ENCODE measurements at places on chromosomes 7 and 10. TPM values are rescaled to one million over a fixed set of nuclear protein-coding genes. Genes with fewer than 3 reads are reported as not detected.

Gene OR2A42
- not detected for total RNA-seq

Gene MOGAT3
- total RNA-seq, result not detected

Gene AFAP1L2
- total RNA-seq, result 1.0 TPM

Gene GIMAP8
- 18.6 TPM for total RNA-seq

Gene CCSER2
- total RNA-seq, result 109 TPM

Gene UNCX
- total RNA-seq, result not detected

Gene HYAL4
- total RNA-seq, result not detected

Gene SH3PXD2A
- total RNA-seq, result 9.8 TPM

Gene SLC26A3
- not detected for total RNA-seq

Gene EBLN1
- not detected for total RNA-seq

Gene CROT
- 17.2 TPM for total RNA-seq

Gene EBF3
- total RNA-seq, result not detected

Gene MEOX2
- not detected for total RNA-seq

Gene FLNC
- 0.93 TPM for total RNA-seq

Gene WDR91
- 39.6 TPM for total RNA-seq

Gene RNLS
- total RNA-seq, result 3.2 TPM

Gene TMED4
- 106 TPM for total RNA-seq

Gene ADAM8
- 80.5 TPM for total RNA-seq

Gene ITGB8
- 0.21 TPM for total RNA-seq

Gene SLC39A12
- total RNA-seq, result not detected

Gene PLXDC2
- 0.56 TPM for total RNA-seq

All from T-cell (primary cell).